ENCODE measurements at places on chromosomes 16 and 17.

DNA sequence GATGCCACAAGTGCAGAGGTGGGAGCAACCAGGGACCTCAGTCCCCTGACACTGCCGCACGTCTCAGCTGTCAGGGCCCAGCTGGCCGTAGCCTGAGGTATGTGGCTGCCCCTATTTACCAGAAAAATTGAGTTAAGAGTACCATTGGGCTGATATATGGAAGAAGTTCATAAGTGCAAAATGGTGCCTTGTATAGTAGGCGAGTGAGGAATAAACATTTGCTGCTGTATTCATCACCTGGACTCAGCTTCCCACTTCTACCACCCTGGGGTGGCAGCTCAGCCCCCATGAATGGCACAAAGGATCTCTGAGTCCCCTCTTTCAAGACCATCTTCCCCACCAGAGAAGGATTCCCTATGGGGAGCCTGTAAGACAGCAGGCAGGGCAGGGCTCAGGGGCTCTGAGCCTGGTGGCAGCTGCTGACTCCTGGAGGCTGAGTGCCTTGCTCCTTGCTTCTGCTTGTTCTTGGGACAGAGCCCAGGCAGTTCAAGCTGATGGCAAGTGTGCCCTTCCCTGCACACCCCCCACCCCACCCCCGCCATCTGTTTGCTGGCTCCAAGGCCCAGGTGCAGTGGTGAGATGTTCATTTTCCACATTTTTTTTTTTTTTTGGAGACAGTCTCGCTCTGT lies 29.0 kb downstream of the TRPV2 start:
- DNase-seq = no peak

GRCh38 chr16:50457423-50457822 lies 88.6 kb upstream of the BRD7 start:
- no peak for DNase-seq

GRCh38 chr16:49150341-49150740 lies 131.3 kb downstream of the CBLN1 start:
- DNase-seq = no peak

- DNase-seq = no peak
These were observed 4.8 kb downstream of the DHODH start for GRCh38 chr16:72013389-72013788.

DNA sequence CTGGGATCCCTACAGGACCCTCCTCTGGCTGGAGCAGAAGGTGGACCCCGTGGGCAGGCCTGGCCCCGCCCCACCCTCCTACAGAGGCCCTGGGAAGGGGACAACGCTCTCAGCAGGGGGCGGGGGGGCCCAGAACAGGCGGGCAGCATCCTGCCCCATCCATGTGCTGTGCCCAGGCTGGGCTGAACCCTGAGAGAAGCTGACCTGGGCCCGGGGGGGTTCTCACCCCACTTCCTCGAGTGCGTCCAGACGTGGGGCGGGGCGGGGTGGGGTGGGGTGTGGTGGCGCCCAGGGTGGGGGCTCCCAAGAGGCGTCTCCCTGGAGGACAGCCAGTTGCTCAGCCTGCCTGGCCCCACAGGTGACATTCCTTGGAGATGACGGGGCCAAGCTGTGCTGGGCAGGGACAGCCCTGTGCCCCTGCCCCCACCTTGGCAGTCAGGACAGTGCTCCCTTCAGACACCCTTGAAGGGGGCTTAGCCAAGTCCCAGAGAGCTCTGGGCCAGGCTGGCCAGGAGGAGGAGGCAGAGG lies 390 bp upstream of the UNC13D start:
- no peak for DNase-seq

DNA sequence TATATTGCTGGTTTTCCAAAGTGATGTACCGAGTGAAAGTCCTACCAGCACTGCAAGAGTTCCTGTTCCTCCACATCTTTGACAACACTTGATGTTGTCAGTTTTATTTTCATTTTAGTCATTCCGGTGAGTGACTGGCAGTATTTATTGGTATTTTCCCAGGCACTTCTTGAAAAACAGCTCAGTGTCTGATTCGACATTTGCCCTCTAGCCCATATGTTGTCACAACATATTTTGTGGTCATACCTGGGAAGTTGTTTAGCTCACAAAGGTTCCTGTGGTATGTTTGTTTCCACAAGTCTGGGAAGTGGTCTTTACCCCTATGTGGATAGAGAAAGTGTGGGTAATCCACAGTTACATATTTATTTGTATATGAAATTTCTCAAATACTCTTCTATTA lies 463.6 kb downstream of the HAPSTR1 start:
- DNase-seq = no peak

DNA sequence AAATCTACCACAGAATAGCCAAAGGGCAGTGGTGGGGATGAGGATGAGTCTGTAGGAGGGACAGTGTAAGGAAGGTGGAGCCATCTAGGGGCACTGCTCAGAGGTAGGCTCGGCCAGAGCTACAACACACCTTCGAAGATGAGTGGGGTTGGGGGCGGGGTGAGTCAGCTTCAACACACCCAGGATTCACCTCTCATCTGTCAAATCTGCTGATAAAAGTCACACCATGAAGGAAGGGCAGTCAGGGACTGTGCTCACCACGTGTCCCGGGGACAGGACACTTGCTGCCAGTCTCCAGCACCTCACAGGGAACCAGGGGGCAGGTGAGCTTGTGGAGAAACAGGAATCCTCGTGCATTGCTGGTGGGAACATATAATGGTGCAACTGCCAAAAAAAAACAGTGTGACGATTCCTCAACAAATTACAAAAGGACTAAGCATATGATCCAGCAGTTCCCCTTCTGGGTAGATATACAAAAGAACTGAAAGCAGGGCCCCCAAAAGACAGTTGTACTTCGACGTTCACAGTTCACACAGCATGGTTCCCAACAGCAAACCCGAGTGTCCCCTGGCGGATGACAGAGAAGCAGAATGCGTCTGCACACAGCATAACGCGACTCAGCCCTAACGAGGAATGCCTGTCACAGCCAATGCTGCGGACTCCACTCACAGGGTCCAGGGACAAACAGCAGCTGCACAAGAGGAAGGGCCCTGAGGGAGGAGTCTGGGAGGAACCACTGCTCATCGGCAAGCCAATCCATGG lies 133.1 kb downstream of the ANKRD11 start:
- DNase-seq = no peak

- no peak for DNase-seq
These were observed 17.0 kb upstream of the TANC2 start for GRCh38 chr17:62949036-62949435.

DNA sequence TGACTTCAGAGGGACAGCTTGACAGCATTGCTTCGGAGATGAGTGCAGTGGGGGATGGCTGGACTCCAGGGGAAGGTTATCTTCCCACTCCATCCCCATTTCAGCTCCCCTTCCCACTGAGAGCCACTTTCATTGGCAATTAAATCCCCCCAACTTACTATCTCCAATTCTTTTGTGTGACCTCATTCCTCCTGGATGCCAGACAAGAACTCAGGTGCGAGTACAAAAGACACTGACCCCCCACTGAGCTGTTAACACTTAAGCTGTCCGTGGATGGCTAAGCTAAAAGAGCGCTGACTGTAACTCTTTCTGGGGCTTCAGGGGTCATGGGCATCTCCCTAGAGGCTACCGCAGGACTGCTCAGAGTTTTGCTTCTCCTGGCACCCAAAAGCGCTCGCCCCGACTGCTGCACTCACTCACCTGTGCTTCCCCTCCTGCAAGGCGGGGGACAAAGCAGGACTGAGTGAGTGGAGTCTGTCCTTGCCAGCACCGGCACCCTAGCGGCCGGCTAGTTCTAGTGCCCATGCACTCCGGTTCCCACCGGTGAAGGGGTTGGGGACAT lies 44.8 kb upstream of the FBXO47 start:
- no peak for DNase-seq

GRCh38 chr16:4957420-4957719 lies 760 bp upstream of the SEC14L5 start:
- no peak for DNase-seq

GRCh38 chr16:14334366-14335080 lies 263.4 kb downstream of the MRTFB start:
- no peak for DNase-seq

DNA sequence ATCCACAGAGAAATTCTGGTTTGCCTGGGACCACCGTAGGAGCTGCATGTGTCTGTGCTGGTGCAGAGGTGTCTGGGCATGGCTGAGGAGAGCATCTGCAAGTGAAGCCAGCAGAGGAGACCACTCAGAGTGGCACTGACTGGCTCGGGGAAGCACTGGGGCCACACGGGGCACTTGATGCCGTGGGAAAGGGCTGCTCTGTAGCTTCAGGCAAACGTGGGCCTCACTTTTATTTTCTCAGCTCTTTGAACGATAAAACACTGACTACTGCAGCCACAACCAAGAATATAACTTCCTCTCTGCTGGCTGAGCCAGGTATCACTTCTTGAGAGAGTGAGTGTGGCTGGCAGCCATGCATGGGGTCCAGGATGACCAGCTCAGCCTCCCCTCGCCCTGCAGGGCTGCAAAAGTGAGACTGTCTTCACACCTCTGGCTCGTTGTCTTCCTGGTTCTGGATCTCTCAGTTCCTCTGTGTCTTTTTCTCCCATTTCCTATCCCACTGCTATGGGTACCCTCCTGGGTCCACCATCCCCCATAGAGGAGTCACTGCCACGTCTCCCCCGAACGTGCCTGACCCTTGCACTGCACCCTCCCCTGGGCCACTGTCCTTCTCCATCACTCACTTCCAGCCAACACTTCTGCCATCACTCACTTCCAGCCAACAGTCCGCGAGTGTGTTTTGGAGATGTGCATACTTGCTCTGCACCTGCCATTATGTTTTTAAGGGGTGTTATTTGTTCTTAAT lies 201.4 kb upstream of the CHMP6 start:
- no peak for DNase-seq

DNA sequence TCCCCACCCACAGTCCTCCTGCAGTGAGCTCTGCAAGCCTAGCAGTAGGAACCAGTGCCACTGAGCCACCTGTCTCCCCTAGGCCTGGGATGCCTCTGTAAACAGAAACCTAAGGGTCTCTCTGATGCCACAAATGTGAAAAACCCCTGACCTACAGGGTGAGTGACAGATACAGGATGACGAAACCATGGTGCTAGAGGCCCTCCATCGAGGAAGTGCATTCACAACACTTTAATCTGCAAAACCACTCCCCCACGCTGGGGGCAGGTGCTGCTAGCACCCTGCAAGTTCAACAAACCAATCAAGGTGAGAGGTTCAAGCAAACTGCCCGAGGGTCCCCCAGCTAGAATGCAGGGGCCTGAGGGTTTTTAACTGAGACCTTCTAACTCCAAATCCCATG lies 59.5 kb downstream of the CDYL2 start:
- DNase-seq = no peak

GRCh38 chr17:18035704-18036103 lies 3.3 kb downstream of the ATPAF2 start:
- no peak for DNase-seq

- DNase-seq = no peak
These were observed 114.5 kb downstream of the AXIN2 start for GRCh38 chr17:65446838-65447526.

DNA sequence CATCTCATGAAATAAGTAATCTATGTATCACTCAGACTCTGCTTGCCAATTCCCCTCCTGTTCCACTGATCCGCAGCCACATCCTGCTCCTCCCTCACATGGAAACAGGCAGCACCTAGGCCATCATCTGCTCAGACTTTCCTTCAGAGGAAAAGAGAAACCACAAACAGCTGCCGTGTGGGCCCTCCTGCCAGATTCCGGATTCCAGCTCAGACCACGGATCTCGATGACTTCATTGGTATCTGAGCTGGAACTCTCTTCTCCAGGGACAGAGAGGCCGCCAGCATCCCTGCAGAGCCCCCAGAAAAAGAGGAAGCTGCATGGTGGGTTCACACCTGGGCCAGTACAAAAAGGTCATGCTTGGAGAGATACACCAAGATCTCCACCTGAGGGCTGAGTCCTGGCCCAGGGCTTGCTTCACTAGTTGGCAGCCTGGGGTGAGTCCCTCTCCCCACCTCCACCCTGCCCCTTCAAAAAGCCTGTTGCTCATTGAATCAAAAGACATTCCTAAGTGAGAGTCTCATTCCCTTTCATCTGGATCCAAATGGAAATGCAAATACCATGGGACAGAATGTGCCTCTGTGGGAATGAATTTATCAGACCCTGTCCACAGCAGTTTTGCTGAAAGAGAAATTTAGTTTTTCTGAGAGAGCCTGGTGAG lies 47.2 kb downstream of the HOXB1 start:
- DNase-seq = no peak

DNA sequence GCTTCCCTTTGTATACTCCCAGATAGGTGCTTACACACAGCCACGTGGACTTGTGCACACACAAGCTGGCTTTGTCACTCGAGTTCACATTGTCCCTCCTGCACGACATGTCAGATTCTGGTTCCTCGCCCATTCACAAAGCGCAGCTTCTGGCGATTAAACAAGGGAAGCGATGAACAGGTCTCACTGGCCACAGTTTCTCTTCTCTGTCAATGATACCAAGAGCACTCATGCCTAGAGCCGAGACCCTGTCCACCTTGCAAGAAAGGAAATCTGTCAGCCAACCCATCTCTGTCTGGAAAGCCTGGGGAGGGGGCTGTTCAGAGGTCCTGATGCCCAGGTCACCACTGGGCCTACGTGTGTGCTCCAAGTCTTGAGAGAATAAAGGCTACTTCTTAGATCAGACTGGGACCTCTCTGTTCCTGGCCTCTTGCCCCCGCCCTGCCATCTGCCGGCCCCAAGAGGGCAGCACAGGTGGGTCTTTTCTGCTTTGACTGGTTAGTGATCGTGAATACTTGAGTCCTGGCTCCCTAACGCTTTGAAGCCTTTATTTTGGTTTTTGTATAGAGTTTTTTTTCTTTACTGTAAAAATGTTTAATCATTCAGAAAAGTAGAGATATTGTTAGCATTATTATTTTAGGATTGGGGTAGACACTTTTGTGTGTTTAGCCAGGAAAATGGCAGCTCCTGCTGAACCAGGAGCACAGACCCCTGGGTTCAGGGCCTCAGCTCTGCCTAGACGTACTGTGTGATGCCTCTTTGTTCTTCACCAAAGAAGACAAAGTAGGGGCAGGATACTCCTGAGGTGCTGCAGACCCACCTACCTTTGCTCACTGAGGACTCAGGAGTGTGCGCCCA lies 104.7 kb downstream of the MRM1 start:
- DNase-seq = peak; percentile 61

- DNase-seq = no peak
These were observed 5.7 kb upstream of the PHAF1 start for GRCh38 chr16:67104061-67104460.

All from NCI-H1930 (cell line).